ENCODE measurements at places on chromosomes 1 and 21.

DNA sequence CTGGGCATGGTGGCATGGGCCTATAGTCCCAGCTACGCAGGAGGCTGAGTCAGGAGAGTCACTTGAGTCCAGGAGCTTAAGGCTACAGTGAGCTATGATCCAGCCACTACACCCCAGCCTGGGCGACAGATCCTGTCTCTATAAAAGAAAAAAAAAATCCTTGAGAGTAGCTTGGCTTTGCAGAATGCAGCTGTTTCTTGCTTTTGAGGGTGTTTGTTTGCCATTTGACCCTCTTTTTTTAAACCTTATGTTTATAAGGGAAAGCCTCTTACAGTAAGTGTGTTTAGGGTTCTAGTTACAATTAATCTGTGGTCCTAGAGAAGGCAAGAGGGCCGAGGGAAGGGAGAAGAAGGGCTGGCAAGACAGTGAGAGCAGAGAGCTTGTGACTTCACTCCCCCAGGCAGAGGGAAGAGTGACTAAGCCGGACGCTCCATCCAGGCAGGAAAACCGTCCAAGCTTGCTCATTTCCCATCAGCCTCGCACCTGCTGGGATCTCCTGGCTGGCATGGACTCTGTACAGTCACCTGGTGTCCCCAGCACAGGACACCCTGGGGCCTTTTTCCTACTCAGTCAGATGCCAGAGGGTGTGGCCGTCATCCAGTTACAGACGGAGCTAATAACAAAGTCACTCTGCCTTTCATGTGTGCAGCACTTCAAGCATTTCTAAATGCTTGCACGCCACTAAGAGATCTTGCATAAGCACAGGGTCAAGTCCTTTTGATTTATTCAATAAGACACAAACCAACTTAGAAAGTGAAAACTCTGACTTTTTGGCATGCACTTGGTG lies 55.5 kb upstream of the PSEN2 start:
- peak; percentile 43 for DNase-seq

GRCh38 chr1:245428681-245429080 lies 273.9 kb downstream of the KIF26B start:
- DNase-seq = no peak

GRCh38 chr1:47405697-47406096 lies 10.4 kb upstream of the FOXE3 start:
- DNase-seq = no peak

DNA sequence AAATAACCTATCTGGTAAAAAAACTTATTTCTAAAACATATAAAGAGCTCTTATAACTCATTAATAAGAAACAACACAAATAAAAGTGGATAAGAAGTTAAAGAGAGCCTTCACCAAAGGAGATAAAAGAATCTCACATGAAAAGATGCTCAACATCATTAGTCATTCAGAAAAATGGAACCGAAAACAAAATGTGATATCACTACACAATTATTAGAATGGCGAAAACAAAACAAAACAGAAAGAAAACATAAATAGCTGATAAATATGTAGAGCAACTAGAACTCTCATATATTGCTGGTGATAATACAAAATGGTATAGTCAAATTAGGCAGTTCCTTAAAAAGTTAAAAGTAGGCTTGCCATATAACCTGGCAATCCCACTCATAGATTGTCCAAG lies 1109.3 kb downstream of the PLA2G4A start:
- no peak for DNase-seq

- DNase-seq = no peak
Observed at GRCh38 chr1:4224684-4225467, 324.8 kb upstream of the C1orf174 start.

DNA sequence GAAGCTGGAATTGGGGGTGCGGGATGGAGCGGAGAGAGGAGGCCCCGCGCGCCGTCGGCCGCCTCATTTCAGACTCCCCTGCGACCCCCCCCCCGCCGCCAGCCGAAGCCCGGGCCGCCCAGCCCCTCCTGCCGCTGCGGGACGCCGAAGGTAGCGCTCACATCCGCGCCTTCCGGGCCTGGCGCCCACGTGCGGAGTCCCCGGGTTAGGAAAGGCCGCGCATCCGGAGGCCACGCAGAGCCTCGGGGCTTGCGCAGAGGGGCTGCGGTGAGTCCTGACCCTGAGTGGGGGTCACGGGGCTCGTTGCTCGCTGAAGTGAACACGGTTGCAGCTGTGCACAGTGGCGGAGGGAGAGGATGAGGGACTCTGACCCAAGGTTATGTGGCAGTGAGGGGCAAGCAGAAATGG lies 552 bp upstream of the ZNF496 start:
- no peak for DNase-seq

- DNase-seq = no peak
Observed at GRCh38 chr1:175579956-175580750, 163.2 kb downstream of the TNR start.

- DNase-seq = no peak
Observed at GRCh38 chr1:75727571-75727970, 3.1 kb downstream of the ACADM start.

DNA sequence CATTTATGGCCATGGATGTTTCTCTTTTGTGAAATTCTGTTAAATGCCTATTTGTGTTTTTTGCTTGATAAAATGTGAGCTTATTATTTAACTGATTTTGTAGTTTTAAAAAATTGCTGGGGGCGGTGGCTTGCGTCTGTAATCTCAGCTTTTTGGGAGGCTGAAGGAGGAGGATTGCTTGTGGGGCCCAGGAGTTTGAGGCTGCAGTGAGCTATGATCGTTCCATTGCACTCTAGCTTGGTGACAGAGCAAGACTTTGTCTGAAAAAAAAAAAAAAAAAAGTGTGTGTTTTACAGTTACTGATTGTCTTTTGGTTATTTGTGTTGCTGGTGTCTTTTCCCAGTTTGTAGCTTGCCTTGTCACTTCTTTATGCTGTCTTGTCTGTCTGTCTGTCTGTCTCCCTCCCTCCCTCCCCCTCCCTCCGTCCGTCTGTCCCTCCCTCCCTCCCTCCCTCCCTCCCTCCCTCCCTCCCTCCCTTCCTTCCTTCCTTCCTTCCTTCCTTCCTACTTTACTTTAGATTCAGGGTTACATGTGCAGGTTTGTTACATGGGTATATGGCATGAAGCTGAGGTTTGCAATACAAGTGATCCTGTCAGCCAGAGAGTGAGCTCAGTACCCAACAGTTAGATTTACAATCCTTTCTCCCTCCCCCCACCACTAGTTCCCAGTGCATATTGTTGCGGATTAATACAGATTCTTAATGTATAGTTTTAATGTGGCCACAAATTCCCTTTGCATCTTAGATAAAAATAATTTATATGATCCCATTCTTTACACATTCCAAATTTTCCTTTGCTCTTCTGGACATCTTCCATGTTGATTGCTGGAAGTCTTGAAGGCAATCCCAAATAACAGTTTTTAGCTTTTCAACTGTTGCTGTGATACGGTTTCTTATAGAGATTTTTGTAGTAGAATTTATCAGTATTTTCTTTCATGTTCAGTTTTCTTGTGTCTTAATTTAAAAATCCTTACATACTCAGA lies 25.1 kb downstream of the PTBP2 start:
- DNase-seq = no peak

GRCh38 chr1:247373721-247374141 lies 42.1 kb upstream of the ZNF496 start:
- no peak for DNase-seq

DNA sequence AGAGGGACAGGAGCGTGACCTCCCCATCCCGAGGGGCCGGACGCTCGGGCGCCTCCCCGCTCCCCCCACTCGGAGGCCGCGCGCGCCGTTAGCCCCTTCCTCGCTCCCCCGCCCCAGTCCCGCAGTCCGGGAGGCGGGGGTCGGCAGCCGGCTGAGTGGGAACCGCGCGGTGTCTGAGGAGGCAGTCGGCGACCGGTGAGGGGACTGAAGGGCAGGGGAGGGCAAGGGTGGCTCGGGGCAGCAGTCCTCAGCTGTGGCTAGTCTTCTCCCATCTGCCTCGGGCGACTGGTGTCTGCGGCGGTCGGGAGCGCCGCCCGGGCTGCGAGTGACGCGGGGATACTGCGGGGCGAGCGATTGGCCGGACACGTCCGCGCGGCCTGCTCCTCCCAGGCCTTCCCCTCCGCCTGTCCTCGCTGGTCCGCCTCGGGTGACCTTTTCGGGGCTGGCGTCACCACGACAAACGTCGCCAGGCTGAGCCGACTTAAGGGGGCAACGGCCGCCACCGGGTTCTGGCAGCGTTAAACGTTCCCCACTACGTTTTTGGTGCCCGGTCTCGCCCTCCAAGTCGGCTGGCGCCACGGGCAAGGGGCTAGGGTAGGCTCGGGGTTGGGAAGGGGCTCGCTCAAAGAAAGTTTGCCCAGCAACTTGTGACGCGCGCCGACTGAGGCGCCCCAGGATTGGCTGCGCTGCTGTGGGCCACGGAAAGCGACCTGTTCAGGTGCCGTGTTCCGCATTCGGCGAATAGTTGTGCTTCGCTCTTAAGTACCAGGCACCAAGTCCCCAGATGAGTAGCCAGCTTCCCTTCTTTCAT lies 538 bp downstream of the ZNF672 start:
- DNase-seq = peak; percentile 68

DNA sequence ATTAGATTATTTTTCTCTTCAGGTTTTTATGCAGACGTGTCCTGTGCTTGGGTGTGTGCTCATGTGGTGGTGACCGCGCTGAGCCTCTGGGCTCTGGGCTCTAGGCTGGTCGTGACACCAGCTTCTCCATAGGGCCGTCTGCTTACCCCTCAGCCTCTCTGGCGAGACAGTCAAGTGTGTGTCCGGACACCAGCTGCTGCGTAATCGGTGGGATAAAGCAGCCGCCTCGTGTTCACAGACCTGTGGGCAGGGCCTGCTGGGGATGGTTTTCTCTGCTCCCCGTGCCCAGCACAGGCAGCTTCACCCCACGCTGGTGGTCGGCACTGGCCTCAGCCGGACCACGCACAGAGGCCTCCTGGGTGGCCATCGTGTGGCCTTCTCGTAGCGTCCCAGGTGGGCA lies 33.6 kb upstream of the DIP2A start:
- DNase-seq = no peak

GRCh38 chr1:90761156-90761555 lies 44.1 kb upstream of the BARHL2 start:
- no peak for DNase-seq

- no peak for DNase-seq
Observed at GRCh38 chr1:175918364-175918801, 175.0 kb upstream of the TNR start.

DNA sequence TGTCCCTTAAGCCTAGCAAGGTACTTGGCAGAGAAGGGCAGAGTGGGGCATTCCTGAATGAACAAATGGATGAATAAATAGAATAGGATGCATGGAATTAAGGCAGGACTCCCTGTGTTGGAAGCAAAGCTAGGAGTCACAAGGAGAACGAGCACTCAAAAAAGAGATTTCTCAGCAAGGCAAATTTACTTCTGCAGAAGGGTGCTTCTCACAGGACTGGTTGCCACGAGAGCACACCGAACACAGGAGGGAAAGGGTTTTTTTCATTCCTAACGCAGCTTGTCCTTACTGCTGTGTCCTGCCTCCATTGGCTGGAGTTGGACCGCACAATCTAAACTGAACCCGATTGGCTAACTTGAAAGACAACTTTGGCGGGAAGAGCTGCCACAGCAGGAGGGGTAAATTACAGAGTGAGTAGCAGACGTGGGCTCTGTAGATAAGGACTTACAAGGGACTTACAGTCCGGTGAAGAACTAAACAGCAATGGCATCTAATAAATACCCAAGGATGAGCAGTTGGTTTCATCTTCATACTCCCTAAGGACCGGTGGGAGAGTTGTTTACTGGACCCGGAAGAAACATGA lies 52.4 kb downstream of the KIF26B start:
- DNase-seq = no peak

GRCh38 chr1:57082711-57083439 lies 117.1 kb upstream of the C8B start:
- DNase-seq = no peak

- DNase-seq = no peak
Observed at GRCh38 chr1:24501371-24502064, 1.1 kb upstream of the RCAN3 start.

DNA sequence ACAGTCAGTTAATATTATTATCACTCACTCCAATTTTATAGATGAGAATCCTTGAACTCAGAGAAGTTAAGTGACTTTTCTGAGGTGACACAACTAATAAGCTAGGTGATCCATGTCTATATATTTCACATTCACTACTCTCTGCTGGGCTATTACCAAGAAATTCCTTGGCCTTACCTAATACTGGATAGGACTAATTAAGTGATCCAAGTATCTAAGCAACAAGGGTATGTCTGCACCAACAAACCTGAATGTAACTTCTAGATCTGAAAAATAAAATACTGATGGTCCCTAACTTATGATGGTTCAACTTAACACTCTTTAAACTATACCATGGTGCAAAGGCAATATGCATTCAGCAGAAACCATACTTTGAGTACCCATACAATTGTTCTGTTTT lies 14.8 kb upstream of the CASQ2 start:
- DNase-seq = no peak

- DNase-seq = no peak
Observed at GRCh38 chr1:171139890-171140289, 45.2 kb upstream of the FMO2 start.

GRCh38 chr1:147109041-147109440 lies 63.2 kb downstream of the PRKAB2 start:
- no peak for DNase-seq

DNA sequence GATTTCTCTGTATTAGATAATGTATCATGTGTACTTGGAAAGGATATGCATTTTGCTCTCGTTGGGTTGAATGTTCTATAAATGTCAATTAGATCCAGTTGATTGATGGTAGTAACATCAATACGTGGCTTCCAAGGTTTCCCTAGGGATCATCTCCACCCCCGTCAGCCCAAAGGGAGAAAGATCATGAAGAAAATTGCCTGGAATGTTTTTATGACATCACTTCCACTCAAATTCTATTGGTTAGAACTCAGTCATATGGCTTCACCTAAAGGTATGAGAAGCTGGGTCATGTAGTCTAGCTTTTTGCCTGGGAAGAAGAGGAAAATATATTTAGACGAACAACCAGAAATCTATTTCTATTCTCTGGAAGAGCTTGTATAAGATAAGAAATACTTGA lies at the start of gene C1orf185:
Gene C1orf185, plus strand, starts transcription at position 253 of the 400 bp plus-strand sequence. Its CDS starts 6 bp downstream, at position 259.
- DNase-seq = no peak

DNA sequence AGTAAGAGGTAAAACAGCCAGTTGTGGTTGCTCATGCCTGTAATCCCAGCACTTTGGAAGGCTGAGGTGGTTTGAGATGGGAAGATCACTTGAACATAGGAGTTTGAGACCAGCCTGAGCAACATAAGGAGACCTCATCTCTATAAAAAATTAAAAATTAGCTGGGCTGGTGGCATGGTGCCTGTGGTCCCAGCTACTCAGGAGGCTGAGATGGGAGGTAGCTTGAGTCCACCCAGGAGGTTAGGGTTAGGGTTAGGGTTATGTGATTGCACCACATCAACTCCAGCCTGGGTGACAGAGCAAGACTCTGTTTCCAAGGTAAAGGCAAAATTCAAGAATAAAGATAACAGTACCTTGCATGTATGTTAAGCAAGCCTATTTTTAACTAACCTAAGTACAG lies 3.5 kb downstream of the SAMSN1 start:
- no peak for DNase-seq

All from epithelial cell of prostate (primary cell).